ENCODE measurements at places on chromosomes 4 and X.

DNA sequence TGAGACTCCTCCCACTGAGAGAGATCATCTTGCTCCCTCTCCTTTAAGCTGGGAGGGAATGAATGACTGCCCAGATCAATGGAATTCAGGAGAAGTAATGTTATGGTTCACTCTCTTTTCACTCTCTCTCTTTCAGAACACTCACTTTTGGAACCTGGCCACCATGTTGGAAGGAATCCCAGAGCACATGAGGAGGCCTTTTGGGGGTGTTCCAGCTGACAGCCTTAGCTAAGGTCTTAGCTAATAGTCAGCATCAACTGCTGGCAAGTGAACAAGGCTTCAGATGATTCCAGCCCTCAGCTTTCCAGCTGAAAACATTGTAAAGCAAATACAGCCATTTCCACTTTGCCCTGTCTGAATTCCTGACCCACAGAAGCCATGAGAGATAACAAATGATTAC lies 124.0 kb upstream of the CLNK start:
- no peak for DNase-seq

GRCh38 chr4:55609393-55609866 lies 17.4 kb upstream of the PDCL2 start:
- DNase-seq, result no peak

DNA sequence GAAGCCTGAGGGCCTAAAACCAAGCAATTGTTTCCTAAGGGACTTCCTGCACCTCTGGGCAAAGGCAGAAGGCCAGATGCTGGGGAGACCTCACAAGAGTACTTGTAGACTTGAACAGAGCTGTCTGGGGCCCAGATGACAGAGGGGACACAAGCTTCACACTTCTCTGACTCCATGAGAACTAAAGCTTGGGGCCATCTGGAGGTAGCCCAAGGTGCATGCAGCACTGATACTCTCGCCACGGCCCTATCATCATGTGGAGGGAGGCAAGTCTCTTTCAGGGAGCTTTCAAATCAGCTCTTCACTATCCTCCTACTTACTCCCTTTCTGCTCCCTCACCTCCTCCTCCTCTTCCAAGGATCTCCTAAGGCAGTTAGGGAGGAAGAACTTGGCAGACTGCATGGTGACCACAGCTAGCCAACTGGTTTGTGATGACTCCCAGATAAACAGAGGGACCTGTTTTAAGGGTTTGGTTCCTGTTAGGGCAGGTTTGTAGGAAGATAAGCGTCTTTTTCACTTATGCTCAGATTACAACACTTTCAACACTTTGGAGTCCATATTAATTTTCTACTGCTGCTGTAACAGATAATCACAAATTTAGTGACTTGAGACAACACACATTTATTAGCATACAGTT lies 23.8 kb downstream of the MSL3 start:
- no peak for DNase-seq

GRCh38 chrX:45351478-45351877 lies 150.8 kb upstream of the DIPK2B start:
- DNase-seq, result no peak

DNA sequence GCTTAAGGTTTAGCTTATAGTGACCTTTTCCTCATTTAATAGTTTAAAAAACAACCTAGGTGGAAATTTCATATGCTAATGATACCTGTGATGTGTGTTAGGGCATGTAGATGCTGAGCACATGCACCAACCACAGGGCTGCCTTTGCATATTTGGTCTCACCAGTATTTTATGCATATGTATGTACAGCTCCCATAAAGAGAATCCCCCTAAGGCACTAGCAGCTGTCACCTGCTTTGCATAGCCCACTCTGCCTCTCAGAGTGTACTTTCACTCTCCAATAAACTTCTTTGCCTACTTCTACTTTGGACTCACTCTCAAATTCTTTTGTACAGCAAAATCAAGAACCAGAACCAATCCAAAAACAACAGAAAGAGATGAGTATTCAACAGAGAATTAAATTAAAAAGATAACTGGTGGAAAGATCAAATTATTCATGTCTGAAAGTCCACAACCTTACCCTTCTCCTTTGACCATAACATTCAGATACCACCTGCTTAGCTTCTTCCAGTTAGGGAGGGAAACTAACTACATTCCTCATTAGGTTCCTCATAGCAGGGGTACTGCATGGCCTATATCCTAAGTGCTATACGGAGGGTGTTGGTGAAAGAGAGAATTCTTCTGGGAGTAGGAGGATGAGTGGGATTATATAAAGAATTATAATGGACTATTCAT lies 250.5 kb downstream of the STPG2 start:
- no peak for DNase-seq

GRCh38 chr4:142358656-142359055 lies 487.4 kb downstream of the INPP4B start:
- DNase-seq, result no peak

DNA sequence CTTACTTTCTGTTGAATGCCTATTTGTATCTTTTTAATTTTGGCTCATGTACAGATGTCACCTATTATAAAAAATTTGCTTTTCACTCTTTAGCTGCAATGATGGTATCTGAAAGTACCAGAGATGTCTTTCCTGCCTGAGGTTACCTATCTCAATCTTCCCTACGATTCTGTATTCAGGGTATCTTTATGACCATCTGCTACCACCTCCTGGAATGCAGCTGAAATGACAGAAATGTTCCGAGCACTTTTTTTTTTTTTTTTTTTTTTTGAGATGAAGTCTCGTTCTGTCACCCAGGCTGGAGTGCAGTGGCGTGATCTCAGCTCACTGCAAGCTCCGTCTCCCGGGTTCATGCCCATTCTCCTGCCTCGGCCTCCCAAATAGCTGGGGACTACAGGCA lies 136.4 kb downstream of the REPS2 start:
- DNase-seq, result no peak

DNA sequence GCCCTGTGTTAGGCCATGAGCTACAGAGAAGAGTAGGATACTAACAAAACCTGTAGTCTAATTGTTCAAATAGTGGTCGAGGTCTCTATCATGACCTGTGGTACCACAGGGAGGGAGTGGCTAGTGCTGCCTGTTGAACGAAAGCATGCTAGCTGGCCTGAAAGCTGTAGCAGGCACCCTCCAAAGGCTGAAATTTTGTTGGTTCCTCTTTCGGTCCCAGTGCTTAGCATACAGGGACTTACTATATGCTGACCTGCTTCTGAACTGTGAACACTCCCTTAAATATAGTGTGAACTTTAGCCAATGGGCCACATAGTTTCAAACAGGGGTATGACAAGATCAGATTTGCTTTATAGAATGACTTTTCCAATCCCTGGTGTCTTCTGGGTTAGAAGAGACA lies 113.4 kb downstream of the PJA1 start:
- DNase-seq, result no peak

DNA sequence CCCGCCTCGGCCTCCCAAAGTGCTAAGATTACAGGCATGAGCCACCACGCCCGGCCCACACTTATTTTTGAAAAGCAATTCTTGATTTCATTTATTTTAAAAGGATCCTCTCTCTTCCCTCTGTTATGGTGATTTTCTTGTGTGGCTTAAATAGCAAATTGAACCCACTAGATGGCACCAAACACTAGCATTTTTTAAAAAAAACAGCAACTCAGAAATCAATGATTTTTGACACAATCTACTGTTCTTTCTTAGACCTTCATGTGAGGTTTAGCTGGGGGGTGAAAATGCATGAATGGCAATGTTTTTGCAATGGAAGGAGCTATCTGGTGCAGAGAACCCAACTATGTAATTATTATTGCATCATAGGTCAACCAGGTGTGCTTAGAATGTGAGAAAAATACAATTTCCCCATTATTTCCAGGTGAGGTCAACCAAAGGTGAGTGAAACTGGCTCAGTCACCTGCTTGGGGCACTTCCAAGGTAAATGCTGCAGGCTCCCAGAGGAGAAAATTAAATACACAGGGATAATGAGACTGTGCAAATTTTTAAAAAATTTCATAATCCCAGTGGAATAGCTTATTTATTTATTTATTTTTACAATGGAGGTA lies 226.7 kb upstream of the PRKX start:
- no peak for DNase-seq
